ENCODE measurements at places on chromosomes 4 and X.

DNA sequence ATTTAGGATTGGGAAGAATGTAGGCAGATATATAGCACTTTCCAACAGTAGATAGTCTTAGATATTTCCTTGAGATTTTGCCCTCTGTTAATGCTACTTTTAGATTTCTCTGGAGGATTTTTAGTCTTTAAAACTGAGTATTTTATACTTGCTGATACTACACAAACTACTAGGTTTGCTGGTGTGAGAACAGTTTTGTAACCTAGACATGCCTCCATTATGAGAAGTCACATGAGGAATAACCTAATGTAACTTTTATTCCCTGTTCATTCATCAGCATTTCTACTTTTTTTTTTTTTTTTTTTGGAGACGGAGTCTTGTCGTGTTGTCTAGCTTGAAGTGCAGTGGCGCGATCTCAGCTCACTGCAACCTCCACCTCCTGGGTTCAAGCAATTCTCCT is 137.2 kb downstream of the RAPGEF2 start:
- DNase-seq, result no peak

DNA sequence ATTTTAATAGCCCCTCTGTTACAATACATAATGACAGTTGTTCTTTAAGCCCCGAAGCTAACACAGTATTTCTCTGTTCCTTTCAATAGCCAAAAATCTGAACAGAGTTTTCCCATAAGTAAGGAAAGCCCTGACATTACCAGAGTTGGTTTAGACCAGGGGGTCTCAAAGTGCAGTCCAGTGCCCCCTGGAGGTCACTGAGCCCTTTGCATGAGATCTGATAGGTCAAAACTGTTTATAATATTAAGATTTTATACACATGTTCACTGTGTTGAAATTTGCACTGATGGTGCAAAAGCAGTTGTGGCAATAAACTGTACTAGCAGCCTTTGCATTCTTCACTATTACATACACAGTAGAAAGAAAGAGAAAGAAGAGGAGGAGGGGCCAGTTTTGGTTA is 177.1 kb downstream of the SPANXN3 start:
- DNase-seq, result no peak

DNA sequence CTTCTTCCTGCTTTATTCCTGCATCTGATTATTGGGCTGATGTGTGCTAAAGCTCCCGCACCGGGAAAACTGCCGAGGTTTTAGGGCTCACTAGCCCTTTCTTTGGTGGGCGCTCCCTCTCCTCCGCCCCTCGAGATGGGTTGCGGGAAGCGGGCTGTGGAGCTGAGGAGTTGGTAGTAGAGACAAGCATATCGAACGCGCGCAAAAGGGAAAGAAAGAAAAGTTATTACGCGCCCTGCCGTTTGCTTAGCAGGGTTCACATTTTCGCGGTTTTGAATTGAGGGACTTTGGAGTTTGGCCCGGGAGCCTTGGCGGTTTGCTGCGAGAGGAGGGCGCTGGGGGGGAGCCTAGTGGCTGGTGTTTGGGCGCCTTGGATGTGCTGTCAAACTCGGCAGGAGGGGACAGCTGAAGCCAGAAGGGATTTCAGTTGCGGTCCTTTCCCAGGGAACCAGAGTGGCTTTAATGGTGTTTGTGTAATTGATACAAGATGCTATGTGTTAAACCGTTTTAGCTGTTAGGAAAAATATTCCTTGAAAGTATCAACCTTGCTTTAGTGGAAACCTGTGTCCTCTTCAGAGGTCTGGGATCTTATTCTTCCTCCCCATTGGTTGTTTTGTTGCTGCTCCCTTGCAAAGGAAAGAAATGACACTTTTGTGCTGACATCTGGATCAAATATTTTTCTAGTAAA is 1.1 kb downstream of the GAB1 start:
- DNase-seq, result no peak

GRCh38 chr4:181908168-181908567 is 335.0 kb upstream of the TENM3 start:
- DNase-seq, result no peak

DNA sequence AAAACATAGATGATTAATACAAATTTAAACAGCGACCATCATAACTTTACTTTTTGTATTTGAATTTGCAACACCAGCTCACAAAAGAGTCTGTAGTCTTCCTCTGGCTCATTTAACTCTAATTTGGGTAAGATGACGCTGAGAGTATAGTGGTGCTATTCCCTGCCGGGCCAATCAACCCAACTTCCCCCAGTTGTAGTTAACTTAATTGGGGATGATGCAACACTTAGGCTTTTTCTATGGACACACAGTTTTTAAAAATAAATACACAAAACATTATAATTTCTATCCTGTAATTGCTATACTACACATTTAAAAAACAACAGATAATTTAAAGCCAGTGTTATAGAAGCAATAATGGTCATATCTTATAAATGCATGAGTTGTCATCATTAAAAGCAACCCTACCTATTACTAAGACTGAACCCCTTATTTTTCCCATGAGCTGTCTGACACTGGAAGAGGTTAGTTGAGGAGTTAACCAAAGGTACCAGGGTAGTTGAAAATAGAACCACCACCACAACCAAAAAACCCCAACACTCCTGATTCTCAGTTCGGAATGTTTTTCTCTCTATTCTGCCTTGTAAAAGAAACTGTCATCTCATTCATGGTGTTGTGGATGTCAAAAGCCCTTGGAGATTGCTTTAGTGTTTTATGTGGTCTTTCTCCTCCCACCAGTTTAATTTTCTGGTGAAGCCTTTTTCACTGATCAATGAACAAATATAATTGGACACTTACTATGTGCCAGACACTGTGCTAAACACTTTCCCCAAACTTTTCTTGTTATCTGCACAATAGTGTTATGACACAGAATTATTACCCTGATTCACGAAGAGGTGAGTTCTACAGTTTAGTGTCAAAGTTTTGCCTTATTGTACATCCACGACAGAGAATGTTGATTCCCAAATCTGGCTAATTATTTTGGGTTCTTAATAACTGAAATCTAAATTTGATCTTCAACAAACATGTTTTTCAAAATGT is 61.5 kb upstream of the RAPGEF2 start:
- DNase-seq, result no peak

DNA sequence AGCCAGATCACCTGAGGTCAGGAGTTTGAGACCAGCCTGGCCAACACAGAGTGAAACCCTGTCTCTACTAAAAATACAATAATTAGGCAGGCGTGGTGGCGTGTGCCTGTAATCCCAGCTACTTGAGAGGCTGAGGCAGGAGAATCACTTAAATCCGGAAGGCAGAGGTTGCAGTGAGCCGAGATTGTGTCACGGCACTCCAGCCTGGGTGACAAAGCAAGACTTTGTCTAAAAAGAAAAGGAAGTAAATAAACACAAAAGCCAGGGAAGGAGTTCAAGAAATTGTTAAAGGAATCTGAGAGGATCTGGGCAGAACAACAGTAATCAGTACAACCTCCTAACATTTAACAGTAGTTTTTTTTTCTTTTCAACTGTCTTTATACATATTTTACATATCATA is 48.7 kb upstream of the ARHGEF6 start:
- no peak for DNase-seq

DNA sequence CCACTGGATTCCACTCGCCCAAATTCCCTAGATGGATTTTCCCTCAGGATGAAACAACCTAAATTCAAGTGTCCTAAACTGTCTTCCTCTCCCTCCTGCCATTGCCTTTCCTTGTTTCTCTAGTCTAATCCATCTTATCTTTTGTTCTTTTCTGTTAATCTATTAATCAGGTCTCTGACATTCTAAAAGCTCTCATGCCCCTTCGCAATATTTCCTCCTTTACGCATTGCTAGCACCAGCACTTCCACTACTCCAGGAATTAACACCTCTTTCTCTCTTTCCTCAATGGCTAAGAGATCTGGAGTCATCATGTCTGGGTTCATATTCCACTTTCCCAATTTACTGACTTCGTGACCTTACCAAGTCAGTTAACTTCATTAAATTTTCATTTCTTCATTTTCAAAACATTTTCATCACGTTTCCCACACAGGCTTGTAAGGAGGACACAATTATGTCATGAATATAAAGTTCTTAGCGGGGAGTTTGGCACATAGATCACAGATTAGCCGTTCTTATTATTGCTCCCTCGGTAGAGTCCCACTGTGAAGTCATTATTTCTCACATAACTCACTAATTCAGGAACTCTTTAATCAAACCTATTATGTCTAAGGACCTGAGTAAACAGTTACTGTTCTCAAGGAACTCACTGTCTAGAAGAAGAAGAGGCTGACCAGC is 45.3 kb downstream of the FAT4 start:
- DNase-seq, result no peak

GRCh38 chr4:185468999-185469398 is 2.5 kb downstream of the CCDC110 start:
- DNase-seq, result no peak

- DNase-seq, result no peak
Observed at GRCh38 chr4:104494822-104495559, at the start of gene CXXC4. TSS of gene CXXC4 (minus strand) at chr4:104494894. CDS start at chr4:104491802, 3,092 bp downstream.

- DNase-seq, result no peak
Observed at GRCh38 chr4:84263415-84263814, 235.7 kb downstream of the NKX6-1 start.

DNA sequence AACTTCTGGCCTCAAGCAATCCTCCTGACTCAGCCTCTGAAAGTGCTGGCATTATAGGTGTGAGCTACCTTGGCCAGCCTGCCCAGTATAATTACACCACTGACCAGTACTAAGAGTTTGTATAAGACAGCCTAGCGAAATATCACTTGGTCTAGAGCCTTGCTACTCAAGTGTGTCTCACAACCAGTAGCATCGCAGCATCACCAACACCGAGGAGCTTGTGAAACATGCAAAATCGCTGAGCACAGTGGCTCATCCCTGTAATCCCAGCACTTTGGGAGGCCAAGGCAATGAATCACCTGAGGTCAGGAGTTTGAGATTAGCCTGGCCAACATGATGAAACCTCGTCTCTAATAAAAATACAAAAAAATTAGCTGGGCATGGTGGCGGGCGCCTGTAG is 102.0 kb upstream of the GATB start:
- no peak for DNase-seq

GRCh38 chr4:60002603-60003337 is 1197.4 kb upstream of the ADGRL3 start:
- no peak for DNase-seq

DNA sequence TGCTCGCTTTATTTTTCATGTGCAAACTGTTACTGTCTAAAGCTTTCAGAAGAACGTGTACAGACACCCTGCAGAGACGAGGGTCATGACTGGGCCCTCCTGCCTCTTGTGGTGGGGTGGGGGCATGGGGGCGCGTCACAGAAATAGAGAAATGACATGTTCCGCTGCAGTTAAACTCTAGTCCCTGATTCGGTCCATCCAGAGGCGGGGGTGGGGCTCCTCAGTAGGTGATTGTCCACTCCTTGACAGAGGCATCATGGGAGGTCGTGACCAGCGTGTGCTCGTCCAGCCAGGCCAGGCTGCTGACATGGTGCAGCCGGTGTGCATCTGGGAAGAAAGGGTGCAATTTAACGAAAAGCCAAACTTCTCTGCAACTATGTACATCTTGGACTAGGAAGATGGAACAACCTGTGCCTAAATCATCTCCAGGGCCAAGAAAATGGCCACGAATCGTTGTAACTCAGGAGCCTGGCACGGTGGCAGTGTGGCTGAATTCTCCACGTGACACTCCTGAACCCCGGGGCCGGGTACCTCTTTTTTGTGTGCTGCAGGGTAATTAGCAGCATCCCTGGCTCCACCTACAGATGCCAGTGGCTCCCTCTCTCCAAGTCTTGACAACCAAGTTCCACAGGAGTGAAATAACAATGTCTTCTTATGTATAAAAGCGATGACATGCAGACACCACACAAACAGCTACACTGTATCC is 41.3 kb downstream of the WDR1 start:
- DNase-seq, result no peak

DNA sequence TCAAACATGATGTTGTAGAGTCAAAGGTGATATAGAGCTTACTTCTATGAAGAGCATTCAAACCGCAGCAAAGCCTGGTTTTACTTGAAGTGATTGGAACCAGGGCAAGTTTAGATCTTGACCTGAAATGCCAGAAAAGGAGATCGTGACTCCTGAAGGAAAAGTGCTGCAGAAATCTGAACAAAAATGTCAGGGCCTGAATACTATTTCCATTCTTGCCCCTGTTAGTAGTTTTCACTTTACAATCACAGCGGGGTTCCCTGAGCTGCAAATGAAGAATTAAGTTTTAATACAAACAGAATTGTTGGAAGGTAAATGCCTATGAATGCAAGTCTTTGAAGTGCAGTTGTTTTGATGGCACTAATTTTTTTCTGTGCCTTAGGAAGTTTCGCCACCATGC is 4.1 kb downstream of the SLIT2 start:
- no peak for DNase-seq

GRCh38 chrX:100407147-100407783 is 2.8 kb downstream of the PCDH19 start:
- DNase-seq, result no peak

DNA sequence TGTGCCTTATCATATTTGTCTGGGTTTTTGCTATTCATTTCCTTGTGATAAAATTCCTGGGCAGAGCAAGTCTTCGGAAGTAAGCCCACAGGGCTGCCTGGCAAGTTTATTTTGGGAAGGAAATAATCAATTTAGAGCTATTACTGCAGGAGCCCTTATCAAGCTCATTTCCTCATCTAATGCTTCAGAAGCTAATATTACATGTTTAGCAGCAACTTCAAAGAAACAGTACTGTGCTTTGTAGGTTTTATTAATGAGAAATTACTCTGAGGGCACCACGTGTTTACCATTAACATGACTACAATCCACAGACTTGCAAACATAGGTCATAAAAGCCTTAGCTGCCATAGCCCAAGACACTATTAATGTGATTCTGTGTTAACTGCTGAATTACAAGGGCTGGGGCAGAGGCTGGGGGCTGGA is 540.0 kb downstream of the SPRY1 start:
- DNase-seq, result no peak

GRCh38 chr4:173924561-173924960 is 358.9 kb downstream of the FBXO8 start:
- DNase-seq, result no peak

- no peak for DNase-seq
Observed at GRCh38 chr4:98682719-98683118, 24.3 kb upstream of the TSPAN5 start.

- DNase-seq, result no peak
Observed at GRCh38 chr4:140358281-140358680, 15.2 kb upstream of the SCOC start.

GRCh38 chr4:89904524-89904923 is 9.9 kb downstream of the MMRN1 start:
- DNase-seq, result no peak
